Activated T-helper 2 cell treated with anti-CD3 and anti-CD28 coated beads, Interferon-gamma antibody, Interleukin-2, Interleukin-4, amounts not matched to agents 10 μg/mL and 5 μg/mL and 100 μg/mL, durations not matched to agents 14 hours and 24 hours and 36 hours (primary cell): ENCODE measurements at places on chromosomes 13 and 19. TPM values are rescaled to one million over a fixed set of nuclear protein-coding genes. Genes with fewer than 3 reads are reported as not detected.

DNA sequence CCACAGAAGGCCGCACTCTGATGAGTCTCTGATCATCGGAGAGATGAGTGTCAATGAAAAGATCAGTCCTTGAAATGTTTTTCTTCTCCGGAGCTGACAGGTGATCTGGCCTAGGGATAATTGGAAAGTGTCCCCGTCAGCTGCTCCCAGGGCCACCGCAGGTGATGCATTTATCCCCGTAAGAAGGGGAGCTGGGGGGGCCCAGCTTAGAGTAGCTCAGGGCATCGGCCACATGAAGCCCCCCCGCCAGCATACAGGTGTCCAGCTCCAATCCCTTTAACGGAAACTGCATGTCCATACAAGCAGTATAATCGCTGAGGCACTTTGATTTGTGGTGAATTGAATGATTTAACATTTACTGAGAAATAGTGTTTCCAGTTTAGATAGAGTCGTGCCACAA is 27.7 kb downstream of the ATP4B start:
- H3K36me3 ChIP-seq = peaks cover 68% of the 10 kb centered on the region
- no peak for DNase-seq
- no peak overlapping the region for H3K4me3 ChIP-seq
- H3K4me1 ChIP-seq = no peaks in the 10 kb centered on the region

GRCh38 chr19:50728084-50728737 is 5.0 kb downstream of the CLEC11A start:
- DNase-seq = peak; percentile 82
- peaks cover 4% of the 10 kb centered on the region for H3K36me3 ChIP-seq
- peaks cover 18% of the 10 kb centered on the region for H3K4me1 ChIP-seq
- H3K27me3 ChIP-seq = peaks cover 11% of the 10 kb centered on the region
- peak overlapping the region; percentile 9 for H3K4me3 ChIP-seq

The CYP2A7 gene
- not detected in 2 replicates for total RNA-seq

The LENG1 gene
- 4.0 and 5.1 TPM in 2 replicates for total RNA-seq
